Activated T-cell treated with anti-CD3 and anti-CD28 coated beads for 1 hour (primary cell): ENCODE measurements at places on chromosomes 12 and 14.

- no peak for DNase-seq
Measured at GRCh38 chr12:91978143-91978542, 167.5 kb downstream of the BTG1 start.

GRCh38 chr12:88725592-88726143 is 145.4 kb upstream of the KITLG start:
- DNase-seq, result no peak

DNA sequence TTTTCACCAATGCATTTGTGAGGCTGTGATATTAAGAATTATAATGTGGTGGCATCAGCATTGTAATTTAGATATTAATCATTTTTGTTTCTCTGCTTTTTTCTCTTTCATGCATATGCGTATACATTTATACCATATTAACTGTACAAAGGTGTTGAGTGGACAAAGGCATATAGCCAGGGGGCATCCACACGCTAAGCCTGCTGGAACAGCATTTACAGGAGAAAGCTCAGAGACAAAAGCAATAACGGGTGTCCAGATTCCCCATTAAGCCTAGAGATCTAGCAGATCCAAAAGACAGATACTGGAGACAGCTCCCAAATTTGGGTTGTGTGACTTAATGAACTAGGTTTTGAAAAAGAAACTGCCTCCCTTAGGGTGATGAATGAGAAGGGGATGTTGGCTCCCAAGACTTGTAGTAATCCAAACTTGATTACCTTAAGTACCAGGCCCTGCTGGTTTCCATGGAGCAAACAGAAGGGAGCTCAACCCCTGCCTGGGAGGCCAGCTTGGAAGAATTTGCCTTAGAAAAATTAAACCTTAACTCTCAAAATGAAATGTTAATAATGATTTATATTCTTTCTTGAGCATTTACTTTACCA is 181.9 kb downstream of the SLC6A15 start:
- DNase-seq, result no peak

DNA sequence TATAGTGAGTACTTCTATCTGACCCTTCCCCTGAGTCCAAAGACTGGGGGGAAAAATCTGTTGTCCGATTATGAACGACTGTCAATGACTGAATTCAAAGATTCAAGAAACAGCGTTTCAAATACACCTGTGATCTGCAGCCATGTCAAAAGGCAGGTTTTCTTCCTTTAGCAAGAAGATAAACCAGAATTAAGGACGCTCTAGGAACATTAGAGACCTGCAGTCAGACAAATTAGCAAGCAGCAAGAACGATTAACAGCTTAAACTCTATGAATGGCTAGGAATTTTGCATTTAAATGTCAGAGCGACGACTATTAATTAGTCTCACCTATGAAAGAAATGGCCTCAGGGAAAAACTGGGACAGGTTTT is 2.1 kb downstream of the DUSP6 start:
- DNase-seq, result no peak

- no peak for DNase-seq
Measured at GRCh38 chr14:50320283-50320682, 8.2 kb downstream of the DMAC2L start.

DNA sequence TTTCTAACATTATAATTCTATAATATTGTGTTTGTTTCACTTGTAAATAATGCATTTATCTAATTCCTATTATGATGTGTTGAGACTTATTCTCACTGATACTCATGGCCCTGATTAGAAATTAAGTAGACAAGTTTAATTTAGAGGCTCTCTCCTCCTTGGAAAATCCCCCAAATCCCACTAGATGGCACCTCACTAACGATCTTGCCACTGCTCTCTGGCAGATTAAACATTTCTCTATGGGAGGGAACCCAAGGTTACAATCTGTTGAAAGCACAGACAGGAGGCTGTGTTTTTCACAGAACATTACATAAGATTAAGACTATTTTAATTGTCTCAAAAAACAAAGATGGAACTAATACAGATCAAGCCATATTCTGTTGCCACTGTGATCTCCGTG is 318.7 kb downstream of the LRFN5 start:
- no peak for DNase-seq

DNA sequence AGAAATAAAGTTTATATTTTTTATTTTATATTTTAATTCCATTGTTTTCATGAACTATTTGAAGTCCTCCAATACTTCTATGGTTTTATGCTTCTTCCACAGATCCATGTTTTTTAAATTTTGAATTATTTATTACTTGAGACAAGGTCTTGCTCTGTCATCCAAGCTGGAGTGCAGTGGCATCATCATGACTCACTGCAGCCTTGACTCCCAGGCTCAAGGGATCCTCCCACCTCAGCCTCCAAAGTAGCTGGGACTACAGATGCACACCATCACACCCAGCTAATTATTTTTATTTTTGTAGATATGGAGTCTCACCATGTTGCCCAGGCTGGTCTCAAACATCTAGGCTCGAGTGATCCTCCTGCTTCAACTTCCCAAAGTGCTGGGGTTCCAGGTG is 28.8 kb upstream of the DLGAP5 start:
- DNase-seq, result no peak

DNA sequence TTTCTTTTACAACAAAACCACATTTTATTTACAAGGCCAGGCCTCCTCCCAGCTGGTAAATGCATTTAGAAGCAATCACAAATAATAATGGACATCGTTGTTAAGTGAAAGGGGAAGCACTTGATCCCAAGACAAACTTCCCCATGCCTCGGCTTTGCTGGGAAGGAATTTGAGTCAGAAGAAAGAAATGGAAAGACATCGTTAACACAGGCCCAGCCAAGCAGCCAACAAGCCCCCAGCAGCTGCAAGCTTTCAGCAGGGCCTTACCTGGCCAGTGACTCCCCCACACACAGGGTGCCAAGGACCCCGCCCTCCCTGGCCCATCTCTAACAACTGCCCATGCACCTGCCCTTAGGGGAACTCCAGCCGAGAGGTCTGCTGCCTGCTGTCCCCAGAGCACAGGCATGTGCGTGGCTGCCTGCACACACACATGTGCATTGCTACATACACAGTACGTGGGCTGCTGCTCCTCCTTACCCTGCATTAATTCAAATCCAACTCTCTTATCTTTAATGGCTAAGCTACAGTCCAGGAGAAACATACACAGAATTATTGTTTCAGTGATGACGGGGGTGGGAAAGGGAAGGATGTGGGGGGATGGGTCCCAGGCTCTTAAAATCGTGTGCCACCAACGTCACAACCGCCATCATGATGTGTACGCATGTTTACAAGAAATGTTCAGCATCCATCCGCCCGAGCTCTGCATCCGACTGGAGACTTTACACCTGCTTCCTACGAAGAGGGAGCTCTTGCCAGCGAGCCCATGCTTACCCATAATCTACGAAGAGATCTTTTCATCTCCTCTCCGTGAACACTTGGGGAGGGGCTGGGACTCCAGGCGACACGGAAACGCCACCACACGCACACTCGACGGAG is 9.8 kb downstream of the BCL11B start:
- peak; percentile 55 for DNase-seq

DNA sequence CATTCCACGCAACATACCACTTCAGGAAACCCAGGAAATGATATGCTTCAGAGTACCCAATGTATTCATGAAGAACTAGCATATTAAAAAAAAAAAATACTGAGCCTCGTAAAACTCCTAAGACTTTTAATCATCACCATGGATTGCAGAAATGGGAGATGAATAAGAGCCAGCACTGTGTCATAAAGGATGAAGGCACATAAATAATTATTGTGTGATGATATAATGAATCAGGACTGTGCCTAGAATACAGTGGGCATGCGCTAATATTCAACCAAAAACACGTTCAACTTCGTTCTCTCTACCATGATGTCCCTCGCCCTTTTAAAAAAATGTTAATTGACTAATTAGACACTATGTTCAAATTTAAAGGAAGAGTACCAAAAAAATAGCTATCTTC is 68.7 kb downstream of the CIT start:
- no peak for DNase-seq

DNA sequence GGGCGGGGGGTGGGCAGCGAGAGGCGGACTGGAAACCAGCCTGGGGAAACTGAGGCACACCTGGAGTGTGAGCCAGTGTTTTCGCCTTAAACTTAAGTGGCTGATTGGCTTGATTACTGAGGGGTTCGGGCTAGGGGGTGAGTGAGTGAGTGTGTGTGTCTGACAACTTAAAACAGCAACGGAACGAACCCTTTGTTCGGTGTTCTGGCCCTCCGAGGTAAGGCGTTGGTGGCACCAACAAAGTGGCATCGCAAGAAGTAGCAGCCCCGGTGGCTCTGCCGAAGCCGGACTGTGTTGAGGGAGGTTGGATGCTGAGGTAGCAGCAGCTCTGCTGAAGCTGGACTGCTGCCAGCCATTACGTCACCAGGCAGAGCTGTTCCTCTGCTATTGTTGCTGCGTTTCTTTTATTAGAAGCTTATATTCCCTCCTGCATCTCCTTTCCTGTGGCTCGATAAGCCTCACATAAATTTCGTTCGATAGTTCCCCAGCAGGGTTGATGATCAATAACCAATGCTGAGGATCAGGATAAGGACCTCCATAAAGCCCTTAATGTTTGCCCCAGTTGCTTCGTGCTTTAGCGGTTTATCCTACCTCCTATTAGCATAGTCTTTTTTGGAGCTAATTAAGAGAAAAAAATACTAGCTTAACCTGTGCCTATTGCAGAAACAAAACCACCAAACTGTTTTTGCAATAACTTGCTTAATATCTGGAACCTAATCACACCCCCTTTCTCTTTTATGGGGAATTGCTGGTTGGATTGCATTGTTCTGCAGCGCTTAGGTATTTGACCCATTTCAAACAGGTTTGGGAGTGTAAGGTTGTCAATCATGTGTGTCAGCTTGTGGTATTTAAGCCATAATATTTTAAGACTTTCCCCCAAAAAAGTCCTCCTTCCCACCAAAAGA is 1.3 kb downstream of the GPR137C start:
- DNase-seq, result peak; percentile 79

- DNase-seq, result no peak
Measured at GRCh38 chr12:82182601-82183190, 175.5 kb downstream of the CCDC59 start.

DNA sequence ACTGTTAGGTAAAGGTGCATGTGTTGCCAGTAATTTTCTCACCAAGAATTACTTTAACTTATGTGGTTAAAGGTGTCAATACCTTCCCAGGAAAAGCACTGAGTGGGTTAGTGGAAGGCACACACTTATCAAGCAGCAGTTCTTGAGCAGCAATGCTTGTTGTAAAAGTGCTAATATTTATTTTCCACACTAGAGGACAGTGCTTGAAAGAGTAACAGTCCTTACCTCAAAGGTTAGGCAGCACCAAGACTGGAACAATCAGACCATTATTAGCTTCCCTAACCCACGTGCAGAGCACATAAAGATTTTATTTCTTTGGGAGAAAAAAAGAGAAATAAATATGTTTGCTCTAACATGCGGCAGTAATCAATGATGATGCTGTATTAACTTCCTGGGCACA is 48.8 kb upstream of the KRR1 start:
- DNase-seq, result no peak

DNA sequence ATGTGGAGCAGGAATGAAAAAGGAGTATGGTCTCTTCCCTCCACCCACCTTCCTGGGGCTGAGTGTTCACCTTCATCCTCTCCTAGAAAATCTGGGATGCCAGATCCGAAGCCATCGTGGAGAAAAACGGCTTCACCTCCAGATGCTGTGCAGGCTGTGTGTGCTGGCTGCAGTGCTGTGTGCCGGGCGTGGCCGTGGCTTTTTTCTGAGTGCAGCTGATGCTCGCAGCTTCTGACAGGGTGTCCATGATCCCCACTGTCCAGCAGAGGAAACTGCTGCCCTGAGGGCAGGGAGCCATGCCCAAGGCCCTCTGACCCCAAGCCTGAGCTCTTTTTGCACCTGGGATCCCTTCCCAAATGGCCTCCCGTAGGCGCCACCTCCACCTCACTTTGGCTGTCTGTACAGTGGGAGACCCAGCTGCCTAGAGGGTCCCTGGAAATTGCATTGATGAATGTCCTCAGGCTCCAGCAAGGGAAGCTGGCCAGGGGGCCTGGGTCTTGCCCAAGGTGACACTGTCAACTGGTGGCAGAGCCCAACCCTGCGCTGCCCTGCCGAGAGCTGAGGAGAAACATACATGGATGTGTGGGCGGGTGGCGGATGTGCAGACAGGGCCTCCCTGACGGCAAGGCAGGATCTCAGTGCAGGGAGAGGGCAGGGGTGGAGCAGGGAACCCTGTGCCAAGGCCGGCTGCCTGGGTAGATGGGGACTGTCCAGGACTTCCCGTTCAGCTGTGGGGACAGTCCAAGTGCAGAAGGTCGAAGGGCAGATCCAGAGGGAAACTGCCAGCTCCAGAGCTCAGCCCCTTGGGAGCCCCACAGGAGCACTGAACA is 53.3 kb downstream of the BEGAIN start:
- DNase-seq, result no peak

GRCh38 chr14:61805451-61805850 is 43.2 kb downstream of the SNAPC1 start:
- DNase-seq, result no peak

DNA sequence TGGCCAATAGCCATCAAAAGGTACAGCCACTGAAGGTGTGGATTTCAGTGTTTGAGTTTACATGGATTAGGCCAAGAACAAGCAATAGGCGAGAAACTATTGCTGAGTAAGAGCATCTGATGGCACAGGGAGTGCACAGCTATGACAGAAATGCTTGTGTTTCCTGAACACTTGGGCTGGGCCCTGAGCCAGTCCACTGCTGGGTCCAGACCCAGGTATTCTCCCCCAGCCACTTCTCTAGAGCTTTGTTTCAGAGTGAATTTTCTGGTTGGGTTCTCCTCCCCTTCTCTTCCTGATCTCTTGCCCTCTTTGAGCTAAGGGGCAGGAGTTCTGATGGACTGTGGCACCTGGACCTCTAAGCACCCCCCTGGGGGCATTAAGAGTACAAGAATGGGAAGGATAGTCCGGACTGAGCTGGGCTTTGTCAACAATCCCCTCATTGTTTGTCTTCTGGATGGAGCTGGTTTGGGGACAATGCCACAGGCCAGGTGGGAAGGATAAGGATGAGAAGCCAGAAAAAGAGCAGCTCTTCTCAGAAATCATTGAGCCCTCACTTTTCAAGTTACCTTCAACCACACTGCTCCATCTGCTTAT is 8.3 kb downstream of the HOXC5 start:
- DNase-seq, result no peak

GRCh38 chr12:96233939-96234461 is 39.8 kb downstream of the ELK3 start:
- DNase-seq, result no peak

DNA sequence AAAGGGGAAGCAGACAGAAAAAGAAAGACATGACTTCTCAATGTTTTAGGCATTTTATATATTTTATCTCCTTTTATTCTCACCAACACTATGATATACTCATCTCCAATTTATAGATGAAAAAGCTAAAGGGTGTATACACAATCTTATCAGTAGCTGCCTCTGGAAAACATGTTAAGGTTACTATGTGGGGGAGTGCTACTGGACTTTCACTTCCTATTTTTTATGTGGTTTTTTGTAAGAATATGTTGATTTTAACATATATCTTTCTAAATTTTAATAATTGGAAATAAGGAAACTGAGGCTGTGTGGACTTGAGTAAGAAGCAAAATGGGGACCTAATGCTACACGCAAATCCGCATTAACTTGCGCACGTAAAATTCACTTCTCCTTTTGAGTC is 99.6 kb upstream of the PDE3A start:
- no peak for DNase-seq
